ENCODE measurements at places on chromosomes 12 and 14.

DNA sequence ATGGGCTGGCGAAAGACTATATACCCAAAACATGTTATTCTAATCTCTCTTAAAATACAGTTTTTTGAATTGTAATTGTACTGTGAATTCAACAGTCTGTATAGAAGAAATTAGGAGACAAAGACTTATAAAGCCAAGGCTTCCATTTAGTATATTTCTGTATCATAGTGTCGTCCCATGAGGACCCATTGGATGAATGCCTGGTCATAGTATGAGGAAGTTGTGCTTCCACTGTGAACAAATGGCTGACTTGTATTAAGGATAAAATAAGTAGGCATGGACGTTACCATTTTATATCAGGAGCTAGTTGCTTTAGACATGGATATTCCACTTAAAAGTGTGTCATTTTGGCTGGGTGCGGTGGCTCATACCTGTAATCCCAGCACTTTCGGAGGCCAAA lies 55.9 kb upstream of the NAV3 start:
- DNase-seq: no peak

DNA sequence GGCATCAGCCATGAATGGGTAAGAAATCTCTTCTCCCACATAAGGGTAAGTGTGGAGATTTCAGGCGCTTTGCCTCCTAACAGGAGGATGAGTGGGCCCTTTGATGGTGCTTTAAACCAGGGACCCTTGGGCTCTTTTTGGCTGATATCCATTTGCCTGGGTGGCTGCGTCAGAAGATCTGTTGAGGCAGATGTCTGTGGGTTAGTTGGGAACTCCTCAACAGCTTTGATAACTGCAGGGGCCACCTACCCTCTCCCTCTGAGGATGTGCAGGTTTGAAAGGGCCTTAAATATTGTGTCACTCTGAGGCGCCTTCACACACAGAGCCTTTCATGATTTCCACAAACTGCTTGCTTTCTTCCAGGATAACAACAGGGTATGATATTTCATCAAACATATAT lies 210.7 kb downstream of the PPM1H start:
- no peak for DNase-seq

DNA sequence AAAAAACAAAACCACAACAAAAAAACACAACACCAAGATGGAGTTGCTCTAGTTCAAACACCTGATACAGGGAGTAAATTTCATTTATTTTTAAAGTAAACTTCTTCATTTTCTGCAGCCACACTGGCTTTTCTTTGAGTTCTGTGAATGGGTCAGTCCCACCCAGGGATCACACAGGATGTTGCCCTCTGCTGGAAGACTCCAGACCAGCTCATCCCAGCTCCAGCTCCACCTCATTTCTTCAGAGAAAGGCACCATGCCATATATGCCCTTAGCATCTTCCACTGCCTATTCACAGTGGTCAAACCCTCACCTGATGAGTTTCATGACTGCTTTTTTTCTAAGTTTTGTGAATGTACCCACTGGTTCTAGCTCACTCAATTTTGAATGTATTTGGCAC lies 8.0 kb downstream of the GLIPR1 start:
- no peak for DNase-seq

DNA sequence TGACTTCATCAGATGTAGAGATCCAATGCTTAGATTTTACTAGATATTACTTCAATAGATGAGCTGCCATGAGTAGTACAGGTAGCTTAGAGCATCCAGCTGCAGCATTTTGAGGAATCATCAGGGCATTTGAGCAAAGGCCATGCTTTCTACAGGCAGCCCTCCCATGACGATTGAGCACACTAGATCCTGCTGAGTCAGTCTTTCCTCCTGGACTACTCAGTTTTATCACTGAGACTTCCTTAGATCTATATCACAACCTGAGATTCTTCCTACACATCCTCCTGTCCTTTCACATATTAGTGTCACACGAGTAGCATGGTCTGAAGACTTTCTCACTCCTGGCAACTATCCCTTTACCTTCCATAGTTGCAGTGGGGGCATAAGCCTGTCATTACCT lies 1401.8 kb downstream of the FSCB start:
- no peak for DNase-seq

GRCh38 chr12:41108032-41108431 lies 80.1 kb upstream of the PDZRN4 start:
- DNase-seq: no peak

DNA sequence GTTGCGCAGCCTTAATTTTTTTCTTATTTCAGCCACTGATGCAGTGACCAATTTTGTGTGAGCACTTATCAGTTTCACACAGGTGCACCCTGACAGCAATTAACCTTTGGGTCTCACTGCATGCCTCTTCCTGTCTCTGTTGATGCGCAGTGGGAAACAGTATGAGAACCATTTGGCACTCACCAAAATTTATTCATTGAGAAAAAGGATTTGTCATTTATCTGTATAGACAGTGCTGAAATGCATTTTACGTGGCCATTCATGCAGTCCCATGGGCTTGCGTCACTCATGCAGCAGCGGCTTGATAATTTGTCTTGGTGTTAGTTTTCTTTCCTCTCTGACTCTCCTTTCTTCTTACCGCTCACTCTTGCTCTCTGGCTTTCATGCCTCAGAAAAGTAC lies 157.5 kb downstream of the C12orf75 start:
- DNase-seq: no peak

- DNase-seq: peak; percentile 76
These were observed 15.6 kb downstream of the BAG5 start for GRCh38 chr14:103546652-103547454.

DNA sequence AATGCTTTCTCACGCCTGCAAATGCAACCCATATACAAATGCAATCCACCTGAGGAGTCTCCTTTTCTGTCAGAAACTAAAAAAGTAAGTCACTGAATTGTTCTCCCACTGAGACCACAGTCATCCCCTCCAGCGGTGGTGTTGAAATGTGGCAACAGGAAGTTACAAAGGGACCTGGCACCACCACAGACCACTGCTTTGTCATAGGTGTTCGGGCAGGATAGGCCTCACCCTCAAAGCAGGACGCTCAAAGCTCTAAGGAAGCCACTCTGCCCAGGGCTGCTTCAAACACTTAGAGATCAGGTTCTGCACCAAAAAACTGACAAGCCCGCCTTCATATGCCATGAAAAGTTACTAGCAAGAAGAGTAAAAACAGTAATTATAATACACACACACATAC lies 11.3 kb downstream of the PHLDA1 start:
- DNase-seq: peak; percentile 79

- peak; percentile 69 for DNase-seq
These were observed 123.0 kb upstream of the PZP start for GRCh38 chr12:9331218-9331626.

DNA sequence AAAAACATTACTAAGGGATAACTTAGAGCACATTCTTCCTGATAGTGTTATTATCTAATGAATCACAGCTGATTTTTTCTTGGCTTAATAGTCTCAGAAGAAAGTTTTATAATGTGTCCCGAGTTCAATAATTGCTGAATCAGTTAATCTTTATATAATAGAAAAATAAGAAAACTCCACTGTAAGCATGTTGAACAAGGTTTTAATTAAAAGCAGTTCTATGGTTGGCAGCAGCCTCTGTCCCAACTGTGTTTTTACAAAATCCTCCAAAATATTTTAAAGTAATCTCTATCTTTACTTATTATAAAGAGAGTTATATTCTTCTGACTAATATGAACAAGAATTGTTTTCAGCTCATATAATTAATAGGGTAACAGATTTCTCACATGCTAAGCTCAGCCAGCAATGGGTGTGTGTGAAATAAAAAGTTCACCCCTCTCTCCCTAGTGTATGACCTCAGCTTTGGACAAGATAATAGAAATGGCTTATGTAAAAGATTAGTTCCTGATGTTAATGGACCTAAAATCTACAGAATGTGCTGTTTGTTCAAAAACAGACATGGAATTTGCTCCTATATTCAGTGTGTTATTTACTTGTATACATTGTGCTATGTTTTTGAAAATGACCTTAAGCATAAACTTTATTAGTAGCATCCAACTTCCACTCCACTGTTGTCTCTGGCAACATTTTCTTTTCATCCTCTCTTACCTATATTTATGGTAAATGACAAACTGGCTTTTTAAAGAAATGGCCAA lies 67.1 kb upstream of the DCN start:
- no peak for DNase-seq

DNA sequence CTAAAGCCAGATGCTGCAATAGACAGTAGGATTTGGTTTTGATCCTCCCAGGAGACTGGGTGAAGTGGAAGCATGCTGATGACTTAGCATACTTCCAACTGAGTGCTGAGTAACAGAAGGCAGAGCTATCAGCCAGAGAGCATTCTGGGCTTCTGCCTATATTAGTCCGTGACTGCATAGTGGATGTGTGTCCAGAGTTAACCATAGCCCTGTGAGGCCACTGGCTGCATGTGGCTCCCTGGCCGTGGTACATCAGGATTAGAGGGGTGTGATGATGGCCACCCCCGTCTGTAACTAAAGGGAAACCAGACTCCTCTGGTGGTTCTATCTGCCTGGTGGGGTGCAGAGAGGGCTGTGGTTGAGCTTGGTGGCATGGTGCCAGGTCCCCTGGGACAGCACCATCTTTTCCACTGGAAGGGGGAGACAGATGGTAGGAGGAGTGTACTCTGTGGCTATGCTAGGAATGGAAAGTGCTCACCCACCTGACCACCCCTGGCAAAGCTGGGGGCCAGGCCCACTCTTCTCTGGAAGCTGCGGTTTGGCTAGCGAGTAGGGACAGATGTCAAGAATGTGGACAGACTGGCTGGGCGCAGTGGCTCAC lies 27.4 kb downstream of the ABCD4 start:
- DNase-seq: no peak

DNA sequence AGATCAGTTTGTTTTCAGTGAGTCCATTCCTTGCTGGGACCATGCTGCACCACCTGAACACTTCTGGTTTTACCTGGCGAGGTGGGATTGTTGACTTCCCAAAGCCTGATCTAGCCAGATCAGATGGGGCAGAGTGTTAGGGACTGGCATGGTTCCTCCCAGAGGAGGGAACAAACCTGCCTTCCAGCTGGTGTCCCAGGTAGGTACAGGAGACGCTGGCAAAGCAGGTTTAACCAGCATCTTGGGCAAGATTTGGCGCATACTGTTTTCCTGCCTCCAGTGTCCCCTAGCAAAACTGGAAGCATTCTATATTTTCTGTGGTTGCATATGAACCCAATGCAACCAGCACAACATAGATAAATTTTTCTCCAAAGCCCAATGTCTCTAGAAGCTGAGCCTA lies 14.6 kb upstream of the FOS start:
- DNase-seq: no peak

GRCh38 chr12:80173083-80173864 lies 73.9 kb downstream of the OTOGL start:
- no peak for DNase-seq

DNA sequence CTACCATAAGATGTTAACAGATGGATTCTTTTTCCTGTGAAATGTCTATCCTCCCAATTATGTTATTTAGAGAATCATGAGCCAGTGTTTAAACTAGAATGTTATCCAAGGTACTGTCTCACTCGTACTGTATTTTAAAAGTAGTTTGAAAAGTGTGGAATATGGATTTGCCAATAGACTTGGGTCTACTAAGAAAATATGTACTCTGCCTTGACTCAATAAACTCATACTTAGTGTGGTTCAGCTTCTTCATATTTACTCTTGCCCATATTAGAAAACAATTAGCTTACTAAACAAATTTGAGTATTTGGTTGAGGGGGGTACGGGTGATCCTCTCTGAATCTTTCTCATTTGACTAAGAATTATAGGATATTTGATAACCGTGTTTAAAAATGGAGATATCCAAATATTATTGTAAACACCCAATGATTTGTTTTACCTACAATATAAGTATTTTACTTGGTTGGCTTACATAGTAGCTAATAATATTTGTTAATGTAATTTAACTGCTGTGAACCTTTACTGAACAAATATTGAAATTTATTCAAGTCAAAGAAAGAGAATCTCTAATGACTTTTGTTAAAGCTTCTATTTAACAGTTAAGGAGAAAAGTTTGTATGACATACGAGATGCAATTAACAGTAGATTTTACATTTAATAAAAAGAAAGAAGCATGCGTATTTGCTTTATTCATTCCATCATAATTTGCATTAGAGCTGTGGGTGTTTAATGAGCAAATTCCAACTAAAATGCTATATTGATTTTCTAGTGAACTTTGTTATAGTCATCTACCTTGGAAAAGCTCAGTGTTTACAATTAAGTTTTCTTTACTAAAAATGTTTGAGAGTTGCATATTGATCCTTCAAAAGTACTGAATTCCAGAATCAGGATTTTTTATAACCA lies 81.2 kb downstream of the MIPOL1 start:
- DNase-seq: no peak

DNA sequence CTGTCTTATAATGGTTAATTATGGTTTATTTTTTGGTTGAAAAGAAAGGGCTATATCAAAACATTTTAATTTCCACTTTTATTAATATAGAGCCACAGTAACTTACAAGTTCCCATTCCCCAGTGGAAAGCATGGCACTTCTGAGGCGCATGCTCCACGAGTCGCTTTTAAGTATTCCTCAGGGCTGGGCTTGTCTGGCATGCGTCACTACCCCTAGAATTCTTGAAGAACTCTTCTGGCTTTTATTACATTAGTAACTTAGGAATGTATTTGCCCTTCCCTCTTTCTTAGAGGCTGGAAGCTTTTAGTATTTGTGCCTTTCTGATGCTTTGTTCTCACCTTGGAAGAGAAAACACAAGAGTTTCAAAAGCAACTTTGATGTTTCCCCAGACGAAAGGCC lies 81.1 kb downstream of the ESR2 start:
- DNase-seq: no peak

Data from activated CD4-positive, alpha-beta T cell treated with anti-CD3 and anti-CD28 coated beads, Interleukin-2, amount 10 ng/mL, durations not matched to agents 7 days and 5 days (primary cell).